CD14-positive monocyte (primary cell): ENCODE measurements at places on chromosomes 7 and 10. TPM values are rescaled to one million over a fixed set of nuclear protein-coding genes. Genes with fewer than 3 reads are reported as not detected.
A peak's percentile ranks its signal among the peaks of the same experiment; 100 is the strongest.

Gene TCAF2
- polyA plus RNA-seq, result 0.10 TPM

Gene ZRANB1
- 3.1 TPM for polyA plus RNA-seq

Gene PDE1C
- polyA plus RNA-seq, result not detected in 2 replicates

Gene PRF1
- 2.4 TPM for polyA plus RNA-seq

DNA sequence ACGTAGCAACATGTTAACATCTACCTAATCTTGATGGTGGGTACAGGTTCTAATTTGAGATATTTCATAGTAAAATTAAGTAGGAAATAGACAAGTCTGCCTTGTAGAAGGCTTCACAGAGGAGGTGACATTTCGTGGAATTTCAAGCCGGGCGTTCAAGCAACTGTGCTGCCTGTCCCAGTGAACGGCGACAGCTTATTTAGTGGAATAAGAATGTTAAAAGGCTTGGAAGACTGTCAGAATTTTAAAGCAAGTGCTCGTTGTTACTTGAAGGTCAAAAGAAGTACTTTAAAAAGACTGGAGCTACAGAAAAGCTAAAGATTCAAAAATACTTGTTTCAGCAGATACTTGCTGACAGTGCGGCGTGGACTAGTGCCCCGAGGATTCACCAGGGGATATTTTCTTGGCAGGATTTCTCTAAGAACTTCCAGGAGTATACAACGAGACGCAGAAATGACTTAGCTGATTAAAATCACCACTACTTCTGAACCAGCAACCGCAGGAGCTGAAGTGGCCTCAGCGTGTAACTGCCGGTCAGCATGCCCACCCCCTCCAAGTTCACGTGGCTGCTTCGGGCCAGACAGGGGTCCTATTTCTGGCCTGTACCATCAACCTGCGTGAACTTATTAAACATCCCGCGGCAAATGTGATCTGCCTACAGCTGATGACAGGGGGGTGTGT, 46.5 kb downstream of the CTBP2 start:
- no peak overlapping the region for H3K27ac ChIP-seq
- no peaks in the 10 kb centered on the region for H3K27me3 ChIP-seq
- H3K36me3 ChIP-seq, result peaks cover 12% of the 10 kb centered on the region
- no peak for DNase-seq
- H3K4me3 ChIP-seq, result no peak overlapping the region
- no peaks in the 10 kb centered on the region for H3K4me1 ChIP-seq

DNA sequence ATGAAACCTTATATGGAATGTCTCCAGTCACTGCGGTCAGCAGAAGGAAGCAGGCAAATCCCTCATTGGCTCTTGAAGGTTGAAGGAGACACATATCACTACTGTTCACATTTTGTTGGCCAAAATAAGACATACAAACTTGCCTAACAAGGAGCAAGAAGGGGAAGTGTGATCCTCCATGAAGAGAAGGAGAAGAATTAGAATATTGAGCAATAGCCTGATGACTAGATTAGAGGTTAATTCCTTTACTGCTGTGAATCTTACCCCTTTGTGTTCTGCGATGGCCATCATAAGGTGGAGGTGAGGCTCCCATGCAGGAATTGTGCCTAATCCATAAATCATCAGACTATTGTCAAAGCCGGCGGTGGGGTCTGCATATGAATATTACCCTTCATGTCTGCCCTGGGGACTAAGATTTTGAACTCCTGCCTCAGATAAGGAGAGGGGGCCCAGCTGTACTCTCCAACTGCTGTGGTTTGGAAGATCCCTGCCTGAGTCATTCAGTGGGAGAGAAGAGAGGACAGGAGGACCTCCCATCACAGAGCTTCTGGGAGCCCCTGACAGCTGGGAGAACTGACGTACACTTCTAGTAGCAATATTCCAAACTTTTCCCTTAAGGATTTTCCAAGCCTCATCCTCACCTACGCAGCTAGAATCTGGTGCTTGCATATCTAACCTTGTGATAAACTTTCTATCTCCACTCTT, 398.5 kb downstream of the REEP3 start:
- no peaks in the 10 kb centered on the region for H3K36me3 ChIP-seq
- no peak overlapping the region for H3K4me3 ChIP-seq
- H3K27me3 ChIP-seq, result no peaks in the 10 kb centered on the region
- DNase-seq, result peak; percentile 28
